ENCODE measurements at places on chromosomes 1 and 21.
A peak's percentile ranks its signal among the peaks of the same experiment; 100 is the strongest.

GRCh38 chr1:202888221-202888530, 773 bp downstream of the RABIF start:
- DNase-seq, result no peak

GRCh38 chr1:61192663-61193330, 110.4 kb downstream of the NFIA start:
- peak; percentile 94 for DNase-seq

DNA sequence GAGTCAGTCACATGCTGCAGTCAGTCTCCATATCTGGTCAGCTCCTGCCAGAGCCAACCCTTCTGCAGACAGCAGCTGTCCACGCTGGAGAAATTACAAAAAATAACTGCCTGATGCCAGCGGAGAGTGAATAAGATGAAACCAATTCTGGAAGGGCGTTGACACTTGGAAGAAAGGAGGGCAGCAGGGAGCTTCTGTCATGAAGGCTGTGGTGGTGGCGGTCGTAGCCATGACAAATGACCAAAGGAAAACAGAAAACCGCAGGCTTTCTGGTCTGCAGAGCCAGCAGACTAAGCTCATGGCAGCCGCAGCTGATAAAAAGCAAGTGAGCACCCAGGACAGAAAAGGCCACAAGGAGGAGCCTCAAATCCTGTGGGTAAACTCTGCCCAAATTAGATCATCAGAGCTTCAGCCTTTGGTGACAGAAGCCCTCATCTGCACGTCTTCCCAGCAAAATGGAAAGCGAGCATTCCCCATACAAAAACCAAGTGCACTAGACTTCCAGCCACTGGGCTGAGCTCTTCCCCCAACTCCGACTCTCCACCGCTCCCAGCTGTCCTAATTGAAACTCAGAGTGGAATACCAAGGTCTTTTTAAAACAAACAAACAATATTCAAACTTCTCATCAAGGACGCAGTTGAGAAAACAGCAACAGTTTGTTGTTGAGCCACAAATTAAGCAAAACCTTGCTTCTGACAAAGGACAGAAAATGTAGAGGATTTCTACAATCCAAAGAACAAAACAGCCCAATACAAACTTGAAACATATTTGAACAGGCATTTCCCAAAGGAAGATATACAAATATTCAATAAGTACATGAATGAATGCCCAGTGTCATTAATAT, 28.7 kb downstream of the RSPH1 start:
- peak; percentile 88 for DNase-seq

DNA sequence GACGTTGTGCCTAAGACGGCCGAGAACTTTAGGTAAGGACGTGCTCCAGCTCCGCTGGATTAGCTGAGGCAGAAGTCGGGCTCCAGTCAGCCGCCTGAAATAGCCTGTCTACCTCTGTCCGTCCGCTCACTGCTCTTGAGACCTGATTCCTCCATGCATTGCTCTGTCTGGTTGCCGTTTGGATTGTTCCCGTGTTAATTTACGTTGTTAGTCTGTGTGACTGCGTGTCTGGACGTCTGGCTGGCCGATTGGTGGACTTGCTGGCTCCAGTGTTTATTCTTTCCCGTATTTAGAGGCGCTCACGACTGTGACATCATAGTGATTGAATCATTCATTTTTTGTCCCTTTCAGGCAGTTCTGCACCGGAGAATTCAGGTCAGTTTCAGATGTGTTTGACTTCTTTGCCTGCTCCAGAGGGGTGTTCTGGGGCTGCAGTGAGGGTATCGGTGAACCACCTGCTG, 684 bp downstream of the PPIH start:
- DNase-seq, result no peak

DNA sequence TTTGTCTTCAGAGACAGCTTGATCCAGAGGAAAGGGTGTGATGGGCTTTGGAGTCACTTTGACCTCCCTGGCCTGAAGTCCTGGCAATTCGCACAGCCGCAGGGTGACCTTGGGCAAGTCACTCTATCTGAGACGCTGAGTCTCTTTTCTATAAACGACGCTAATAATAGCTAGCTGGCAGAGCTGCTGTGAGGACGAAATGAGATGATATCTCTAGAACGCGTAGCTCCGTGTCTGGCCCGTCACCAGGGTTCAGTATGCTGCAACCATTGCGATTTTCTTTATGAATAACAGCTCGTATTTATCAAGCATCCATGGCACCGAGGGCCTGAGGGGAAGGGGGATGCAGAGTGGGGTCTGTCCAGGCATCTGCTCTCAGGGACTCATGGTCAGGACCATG, 58.7 kb downstream of the IGSF21 start:
- no peak for DNase-seq

DNA sequence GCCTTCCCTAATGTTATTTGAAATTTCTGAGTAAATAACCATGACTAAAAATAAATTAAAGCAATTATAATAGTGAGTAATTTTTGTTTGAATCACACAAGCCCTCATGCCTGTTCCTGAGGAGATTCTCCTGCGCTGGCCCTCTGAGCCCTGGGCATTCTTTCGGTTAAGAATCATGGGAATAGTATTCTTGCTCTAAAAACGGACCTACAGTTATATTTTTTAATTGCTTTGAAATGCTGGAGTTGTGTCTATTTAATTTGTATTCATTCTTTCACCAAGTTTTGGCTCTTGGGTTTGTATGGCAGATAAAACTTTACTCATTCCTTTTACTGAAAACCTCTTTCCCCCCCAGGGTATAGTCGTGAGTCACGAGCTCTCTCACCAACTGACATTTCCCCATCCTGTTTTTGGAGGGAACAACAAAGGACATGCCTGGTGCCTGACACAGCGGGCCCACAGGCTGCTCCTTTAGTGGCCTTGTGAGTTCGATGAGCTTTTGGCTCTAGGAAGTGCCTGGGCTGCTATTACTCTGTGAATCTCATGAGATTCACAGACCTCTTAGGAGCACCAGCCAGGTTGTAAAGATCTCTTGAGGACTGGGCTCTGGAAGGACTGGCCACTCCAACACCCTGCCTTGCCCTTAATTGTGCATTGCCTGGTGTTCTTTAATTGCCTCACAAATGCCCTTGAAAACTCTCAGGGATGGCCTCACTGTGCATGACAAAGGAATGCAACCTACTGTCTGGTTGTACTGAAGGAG, 58.6 kb downstream of the DDR2 start:
- no peak for DNase-seq

DNA sequence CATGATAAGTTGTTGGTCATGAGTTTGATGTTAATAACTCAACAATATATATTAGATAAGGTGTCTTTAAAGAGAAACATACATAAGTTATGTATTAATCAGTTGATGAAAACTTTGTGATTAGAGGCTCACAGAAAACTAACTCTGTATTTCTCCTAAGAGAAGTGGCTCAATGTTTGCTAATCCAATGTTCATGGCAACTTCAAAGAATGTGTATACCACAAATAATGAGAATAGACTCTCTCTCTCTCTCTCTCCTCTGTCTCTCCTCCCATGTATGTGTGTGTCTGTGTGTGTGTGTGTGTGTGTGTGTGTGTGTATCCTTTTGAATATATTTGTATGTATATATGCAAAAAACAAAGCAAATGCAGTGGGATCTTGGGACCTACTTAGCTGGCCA, 1304.9 kb downstream of the MRPL39 start:
- DNase-seq, result no peak

GRCh38 chr1:240116831-240117769, 25.4 kb downstream of the FMN2 start:
- DNase-seq, result no peak

- DNase-seq, result no peak
Observed at GRCh38 chr1:40987439-40988276, 8.2 kb downstream of the CTPS1 start.

DNA sequence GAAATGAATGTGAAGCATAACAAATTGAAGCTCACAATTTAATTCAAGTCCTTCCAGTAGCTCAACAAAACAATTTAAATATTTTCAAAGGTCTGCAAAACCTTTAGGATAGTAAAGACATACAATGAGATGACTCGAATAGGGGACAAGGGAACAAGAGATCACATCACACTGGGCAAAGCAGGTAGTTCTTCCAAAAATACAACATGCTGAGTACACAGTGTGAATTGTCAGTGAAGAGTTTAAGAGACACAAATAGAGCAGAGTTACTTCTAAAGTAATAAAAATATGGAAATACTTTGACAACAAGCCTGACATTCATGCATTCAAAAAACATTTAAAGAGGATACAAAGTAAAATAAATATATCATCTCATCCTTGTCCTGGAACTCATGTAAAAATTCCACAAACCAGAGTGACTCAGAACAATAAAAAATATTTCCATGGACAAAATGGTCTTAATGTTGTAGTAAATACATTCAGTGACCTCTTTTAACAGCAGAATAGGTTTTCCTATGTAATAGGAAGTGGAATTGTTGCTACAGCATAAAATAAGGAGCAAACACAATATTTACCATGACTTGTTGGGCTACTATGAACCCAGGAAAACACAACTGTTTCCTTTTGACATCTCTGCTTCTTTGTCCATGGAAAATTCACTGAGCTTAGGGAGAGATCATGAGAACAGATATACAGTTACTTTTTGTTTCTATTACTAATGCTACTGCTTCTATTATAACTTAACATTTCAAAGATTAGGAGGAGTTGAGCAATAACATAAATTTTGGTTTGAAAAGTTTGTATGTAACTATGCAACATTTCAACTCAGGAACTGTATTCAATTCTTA, 83.7 kb upstream of the BCL10 start:
- DNase-seq, result no peak

All from hematopoietic multipotent progenitor cell treated with erythropoietin and hydrocortisone succinate and interleukin-3 and kit ligand, for 8 days (in vitro differentiated cells).